Brain microvascular endothelial cell (primary cell): ENCODE measurements at places on chromosomes 16 and 17.
A peak's percentile ranks its signal among the peaks of the same experiment; 100 is the strongest.

- DNase-seq = peak; percentile 57
These were observed 3.5 kb upstream of the ITGAE start for GRCh38 chr17:3804503-3804931.

DNA sequence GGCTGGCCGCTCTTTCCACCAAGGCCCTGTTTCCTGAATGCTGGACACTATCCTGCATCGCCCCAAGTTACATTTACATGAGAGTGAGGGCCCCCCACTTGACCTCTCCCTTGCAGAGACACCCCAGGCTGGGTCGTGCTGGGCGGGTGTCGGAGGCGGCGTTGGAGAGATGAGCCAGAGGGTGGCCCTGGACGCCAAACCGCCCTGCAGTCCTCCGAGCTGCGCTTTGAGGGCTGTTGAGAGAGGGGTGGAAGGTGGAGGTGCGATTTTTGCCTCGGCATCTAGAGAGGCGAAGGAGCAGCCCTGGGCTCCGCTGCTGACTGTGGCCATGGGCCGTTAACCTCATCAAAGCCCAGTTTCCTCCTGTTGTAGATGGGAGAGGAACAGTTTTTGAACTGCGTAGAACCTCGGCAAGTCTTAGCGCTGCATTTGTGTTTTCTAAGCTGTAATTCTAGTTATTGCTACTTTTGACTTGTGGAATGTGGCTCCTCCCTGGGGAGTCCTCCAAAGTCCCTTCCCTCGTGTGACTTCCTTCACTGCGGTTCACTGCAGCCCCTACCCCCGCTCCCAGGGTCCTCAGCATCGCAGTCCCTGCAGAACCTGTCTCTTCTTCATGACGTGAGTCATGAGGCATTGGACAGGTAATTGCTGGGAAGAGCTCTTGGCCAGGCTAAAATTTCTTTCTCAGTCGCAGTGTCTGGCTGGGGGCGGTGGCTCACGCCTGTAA, 986 bp upstream of the ELOB start:
- no peak for DNase-seq

DNA sequence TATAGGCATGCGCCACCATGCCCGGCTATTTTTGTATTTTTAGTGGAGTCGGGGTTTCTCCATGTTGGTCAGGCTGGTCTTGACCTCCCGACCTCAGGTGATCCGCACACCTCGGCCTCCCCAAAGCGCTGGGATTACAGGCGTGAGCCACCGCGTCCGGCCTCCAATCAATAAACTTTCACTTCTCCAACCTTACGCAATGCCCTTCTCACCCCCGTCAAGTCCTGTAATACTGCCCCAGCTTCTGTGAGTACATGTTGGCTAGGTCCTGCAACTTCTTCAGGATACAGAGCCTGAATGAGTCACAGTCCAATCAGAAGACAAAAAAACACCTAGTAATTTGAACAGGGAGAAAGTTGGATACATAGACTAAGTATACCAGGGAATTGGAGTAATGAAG, 47.1 kb upstream of the PHOSPHO1 start:
- DNase-seq = no peak

DNA sequence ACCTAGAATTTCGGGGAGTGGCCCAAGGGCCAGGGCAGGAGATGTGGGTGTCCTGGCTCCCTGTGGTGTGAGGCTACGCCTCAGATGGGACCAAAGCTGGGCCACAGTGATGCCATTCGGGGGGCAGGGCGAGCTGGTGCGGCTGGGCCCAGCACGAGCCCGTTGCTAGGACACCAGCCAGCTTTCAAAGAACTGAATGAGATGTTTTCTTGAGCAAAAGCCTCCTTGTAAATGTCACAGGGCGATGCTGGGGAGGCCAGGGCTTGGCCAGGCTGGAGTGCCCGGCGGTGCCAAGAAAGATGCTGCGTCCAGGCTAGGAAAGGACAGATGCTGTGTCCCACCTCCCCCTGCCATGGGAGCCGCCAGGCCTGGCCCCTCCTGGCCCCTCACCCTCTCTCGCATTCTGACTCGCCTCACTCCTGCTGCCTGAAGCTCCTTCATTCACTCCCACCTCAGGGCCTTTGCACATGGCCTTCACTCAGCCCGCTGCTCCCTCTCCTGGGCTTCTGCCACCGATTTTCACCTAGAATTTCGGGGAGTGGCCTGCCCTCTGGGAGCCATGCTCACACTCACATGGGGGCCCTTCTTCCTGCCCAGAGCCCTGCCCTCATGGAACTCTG, 39.1 kb downstream of the CPNE2 start:
- no peak for DNase-seq

GRCh38 chr16:89219365-89219764, 1.9 kb downstream of the ZNF778 start:
- no peak for DNase-seq

DNA sequence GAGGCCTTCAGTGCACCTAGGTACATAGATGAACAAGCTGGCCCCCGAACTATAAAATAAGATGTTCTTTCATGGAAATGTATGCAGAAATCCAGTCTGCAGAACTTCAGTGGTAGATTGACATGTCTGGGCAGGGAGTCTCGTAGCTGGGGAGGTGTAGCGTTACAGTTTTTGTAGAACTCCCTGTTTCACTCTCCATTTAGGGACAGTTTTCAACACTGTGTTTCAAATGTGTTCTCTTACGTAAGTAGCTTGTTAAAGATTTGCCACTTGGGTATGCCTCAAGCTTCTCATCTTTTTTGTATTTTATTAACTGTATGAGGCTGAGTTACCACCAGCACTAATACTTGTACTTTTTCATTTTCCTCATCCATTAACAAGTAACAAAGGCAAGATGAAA, 46.6 kb downstream of the PLD6 start:
- DNase-seq = no peak

DNA sequence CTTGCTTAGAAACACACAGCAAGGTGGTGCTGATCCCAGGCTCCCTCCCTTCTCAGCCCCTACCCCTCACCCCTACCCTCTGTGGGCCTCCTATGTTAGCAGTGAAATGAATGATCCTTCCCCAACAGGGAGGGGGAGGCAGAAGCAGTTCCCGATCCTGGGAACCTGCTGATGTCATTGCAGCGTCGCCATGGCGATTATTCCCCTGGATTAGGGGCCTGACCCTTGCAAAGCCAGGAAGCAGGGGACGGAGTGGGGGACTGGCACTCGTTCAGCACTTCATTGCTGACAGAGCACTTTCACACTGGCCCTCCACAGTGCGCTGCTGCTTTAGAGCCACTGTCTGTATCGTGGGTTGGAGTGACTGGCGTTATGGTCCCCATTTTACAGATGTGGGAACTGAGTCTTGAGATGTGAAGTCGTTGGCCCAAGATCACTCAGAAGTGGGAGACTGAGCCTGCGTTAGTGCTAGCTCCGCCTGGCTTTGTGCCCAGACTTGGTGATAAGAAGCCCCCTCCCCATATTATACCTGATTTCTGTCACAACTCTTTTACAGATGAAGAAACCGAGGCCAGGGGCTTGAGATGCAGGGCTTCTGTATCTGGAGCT, 26.6 kb downstream of the LASP1 start:
- no peak for DNase-seq

- no peak for DNase-seq
These were observed 42.0 kb downstream of the TNFRSF13B start for GRCh38 chr17:16929757-16930520.

DNA sequence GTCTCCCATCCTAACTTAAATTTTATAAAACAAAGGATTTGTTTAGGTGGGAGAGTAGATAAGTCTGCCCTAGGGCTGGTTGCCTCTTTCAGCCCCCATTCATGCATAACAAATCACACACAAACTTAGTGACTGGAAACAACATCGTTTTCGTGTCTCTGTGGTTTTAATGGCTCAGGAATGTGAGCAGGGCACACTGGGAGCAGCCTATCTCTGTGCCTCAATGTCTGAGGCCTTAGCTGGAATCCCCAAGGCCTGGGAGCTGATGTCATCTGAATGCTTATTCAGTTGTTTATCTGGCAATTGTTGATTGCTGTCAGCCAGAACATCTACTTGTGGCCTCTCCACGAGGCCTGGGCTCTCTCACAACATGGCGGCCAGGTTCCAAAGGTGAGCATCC, 101.9 kb upstream of the HSBP1 start:
- DNase-seq = peak; percentile 77

DNA sequence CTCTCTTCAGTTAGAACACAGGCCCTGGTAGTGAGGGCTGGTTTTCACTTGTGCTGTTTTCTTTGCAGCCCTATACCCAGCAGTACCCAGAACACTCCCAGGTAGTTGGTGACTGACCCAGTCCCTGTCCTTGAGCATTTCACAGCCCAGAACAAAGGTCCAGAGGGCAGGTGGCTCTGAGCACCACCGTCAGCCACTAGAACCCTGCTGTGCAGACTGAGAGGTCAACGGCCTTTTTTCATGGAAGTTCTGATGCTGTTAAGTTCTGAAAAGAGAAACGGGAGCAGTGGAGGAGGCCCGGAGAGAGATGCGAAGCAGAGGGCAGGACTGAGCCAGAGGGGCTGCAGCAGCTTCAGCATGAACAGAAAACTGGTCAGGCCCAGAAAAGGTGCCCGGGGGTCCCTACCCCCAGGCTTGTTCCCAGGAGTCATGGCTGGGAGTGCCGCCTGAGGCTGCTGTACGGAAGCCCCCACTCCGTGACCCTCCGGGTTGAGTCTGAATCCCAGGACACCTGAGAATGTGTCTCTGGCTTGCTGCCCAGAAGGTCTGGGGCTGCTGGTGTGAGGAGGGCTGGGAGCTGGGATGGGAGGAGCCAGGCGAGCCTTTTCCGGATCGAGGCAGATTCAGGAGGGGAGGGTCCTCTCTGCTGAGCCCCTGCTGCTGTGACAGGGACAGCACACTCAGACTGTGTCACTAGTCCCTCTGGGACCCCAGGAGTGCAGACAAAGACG, 8.7 kb downstream of the ZNF276 start:
- no peak for DNase-seq

- DNase-seq = no peak
These were observed 917 bp upstream of the TBX2 start for GRCh38 chr17:61398721-61399130.

- no peak for DNase-seq
These were observed 10.5 kb upstream of the GSE1 start for GRCh38 chr16:85602402-85603202.

GRCh38 chr16:31200821-31201568, 1.6 kb downstream of the PYCARD start:
- no peak for DNase-seq

DNA sequence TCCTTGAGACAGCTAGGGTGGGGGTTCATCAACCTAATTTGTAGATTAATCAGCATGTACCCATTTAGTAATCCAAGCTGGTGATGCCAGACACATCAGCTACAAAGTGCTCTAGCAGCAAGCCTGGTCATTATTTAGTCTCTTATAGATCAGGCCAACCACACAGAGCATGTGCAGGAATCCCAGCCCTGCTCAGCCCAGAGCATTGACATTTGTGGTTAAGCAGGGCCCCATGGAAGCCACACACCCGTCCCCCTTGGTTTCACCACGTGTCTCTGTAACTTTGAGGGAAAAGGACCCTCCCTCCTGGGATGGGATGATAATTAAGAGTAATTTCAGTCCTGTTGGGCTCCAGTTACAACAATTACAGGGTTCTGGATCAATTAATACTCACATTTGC, 268.8 kb upstream of the RPL38 start:
- DNase-seq = no peak

- DNase-seq = no peak
These were observed 23.0 kb downstream of the CDH5 start for GRCh38 chr16:66389256-66390176.

DNA sequence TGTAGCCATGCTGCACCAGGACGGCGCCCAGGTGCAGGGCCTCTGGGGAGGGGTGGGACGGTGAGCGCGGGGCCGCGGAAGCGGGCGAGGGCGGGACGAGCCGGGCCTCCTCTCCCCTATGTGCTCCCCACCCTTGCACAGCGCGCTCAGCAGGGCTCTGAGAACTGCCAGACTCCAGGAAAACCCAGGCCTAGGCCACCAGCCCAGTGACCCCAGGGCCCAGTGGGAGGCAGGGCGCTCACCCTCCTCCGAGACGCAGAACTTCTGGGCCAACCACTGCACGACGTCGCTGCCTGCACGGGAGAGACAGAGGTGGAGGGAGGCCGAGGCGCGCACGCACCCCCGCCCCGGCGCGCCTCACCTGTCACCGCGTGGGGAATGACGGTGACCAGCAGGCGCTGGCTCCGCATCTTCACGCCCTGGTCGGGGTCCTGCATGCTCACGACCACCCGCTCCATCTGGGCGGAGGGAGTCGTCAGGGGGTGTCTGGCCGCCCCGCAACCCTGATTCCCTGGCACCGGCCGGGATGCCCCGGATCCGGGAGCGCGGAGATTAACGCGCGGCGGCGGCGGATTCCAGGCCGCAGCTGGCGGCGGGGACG, 603 bp downstream of the RGS11 start:
- DNase-seq = no peak

- no peak for DNase-seq
These were observed 42.8 kb downstream of the KANSL1 start for GRCh38 chr17:46150216-46150963.

GRCh38 chr17:58577696-58578095, 63.3 kb upstream of the MTMR4 start:
- peak; percentile 33 for DNase-seq

DNA sequence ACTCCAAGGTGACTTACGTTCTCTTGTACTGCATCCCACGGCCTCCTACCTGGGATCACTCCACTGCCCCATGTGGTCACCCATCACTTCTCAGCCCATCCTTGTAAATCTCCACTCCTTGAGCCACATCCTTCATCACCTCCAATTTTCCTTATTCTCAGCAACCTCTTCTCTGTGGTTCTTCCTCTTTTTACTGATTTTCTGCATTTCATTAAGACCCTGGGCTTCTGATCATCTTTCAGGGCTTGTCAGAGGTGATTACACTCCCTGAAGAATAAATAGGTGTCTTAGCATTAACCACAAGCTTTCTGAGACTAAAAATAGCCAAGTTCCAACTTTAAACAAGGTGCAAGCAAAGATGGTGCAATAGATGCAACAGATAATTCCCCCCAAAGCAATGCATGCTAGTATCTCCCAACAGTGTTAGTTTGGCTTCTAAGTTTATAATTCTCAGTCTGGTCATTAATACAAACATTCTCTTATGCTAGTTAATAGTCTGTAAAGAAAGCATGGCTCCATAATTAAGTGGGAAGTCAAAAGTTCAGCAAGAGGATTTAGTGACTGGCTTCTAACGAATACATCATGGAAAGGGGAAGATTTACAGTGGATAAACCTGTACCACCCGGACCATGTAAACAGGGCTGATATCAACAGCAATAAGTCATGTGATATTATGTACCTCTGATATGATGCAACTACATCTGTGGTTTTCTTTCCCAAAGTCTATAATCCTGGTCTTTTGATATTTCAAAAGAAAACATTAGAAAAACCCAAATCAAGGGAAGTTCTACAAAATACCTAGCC, 47.4 kb upstream of the FOXJ1 start:
- DNase-seq = no peak

DNA sequence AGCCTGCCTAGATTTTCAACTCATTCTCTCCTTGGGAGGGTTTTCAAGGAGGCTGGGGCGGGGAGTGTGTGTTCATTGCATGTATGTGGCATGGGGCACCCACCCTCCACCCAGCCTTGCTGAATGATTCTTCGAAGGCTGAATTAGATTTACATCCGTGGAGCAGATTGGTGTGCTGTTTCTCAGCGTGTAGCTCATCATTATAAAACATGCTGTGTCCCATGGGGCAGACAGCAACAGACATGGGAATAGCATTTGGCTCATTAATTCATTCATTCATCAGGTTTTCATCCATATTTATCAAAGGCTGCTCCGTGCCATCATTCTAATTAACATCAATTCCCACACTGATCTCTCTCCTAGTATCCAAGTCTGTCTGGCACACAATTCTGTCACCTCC, 10.6 kb upstream of the CD300A start:
- no peak for DNase-seq

- no peak for DNase-seq
These were observed 39.0 kb downstream of the CUEDC1 start for GRCh38 chr17:57915985-57916757.

GRCh38 chr16:4021070-4021779, 95.0 kb downstream of the ADCY9 start:
- DNase-seq = no peak

- DNase-seq = no peak
These were observed 31.0 kb downstream of the MAPT start for GRCh38 chr17:45925311-45925710.
